CD14-positive monocyte (primary cell): ENCODE measurements at places on chromosomes 3 and 15.

DNA sequence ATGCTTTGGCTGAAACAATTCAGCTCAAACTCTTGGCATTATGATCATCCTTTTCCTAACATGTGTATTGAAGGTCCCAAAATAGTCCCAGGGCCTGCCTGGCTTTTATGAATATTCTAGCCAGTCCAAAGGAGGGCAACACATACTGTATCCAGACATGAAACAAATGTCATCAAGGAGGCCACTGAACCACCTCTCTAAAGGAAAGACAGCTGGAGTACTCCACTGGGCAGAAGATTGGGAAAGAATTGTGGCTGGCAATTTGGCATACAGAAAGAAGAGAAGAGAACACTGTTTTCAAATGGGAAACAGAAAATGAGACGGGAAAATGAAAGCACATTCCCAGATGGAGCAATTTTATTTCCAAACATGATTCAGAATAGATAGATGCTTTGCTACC, 80.6 kb downstream of the NCEH1 start:
- DNase-seq, result no peak

GRCh38 chr3:157059661-157060060, 100.3 kb downstream of the CCNL1 start:
- DNase-seq, result no peak

- no peak for DNase-seq
Observed at GRCh38 chr15:98596131-98596530, 52.2 kb upstream of the IGF1R start.

GRCh38 chr3:177446165-177446601, 248.9 kb upstream of the TBL1XR1 start:
- peak; percentile 73 for DNase-seq

DNA sequence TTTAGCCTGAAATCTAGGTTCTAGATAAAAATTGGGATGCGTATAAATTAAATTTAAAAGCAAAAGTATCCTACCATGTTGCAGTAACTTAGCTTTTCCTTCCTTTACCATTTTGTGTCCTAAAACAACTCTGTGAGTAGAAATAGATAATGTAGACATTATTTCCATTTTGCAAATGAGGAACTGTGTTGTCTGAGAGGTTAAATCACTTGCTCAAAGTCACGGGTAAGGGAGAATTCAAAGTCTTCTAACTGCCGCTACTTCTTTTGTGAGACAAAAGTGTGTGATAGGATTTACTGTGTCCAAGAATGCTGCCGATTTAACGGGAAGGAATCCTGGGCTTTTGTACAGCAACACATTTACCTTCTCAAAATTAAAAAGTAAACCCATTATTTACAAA, 40.7 kb downstream of the MYO1E start:
- DNase-seq, result no peak

- DNase-seq, result no peak
Observed at GRCh38 chr3:6168256-6168655, 692.7 kb upstream of the GRM7 start.

- no peak for DNase-seq
Observed at GRCh38 chr15:26382444-26383072, 390.3 kb downstream of the GABRB3 start.

GRCh38 chr3:192481638-192482037, 245.7 kb downstream of the FGF12 start:
- DNase-seq, result no peak

GRCh38 chr3:190076136-190076535, 44.6 kb downstream of the P3H2 start:
- no peak for DNase-seq

GRCh38 chr3:151992326-151993041, 119.0 kb downstream of the SUCNR1 start:
- no peak for DNase-seq

GRCh38 chr15:101033801-101034200, 114.6 kb downstream of the LRRK1 start:
- no peak for DNase-seq

DNA sequence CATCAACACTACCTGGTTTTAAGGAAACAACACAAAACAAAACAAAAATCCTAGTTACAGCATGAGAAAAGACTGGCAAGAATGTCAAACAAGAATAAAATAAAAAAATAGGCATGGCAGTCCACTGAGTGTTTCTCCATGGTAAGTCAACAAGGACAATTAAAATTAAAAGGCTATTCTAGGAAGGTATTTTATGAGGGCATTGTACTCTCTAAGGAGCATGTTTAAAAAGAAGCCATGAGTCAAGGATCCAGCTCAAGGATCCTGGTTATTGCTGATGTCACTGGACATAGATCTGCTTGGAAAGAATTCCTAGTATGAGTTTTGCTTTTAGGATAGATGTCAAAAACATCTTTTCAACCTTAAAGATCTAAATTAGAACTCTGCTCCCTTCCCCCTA, 106.7 kb downstream of the MYO5A start:
- no peak for DNase-seq

- DNase-seq, result no peak
Observed at GRCh38 chr3:37287776-37288175, 113.4 kb upstream of the LRRFIP2 start.

- DNase-seq, result no peak
Observed at GRCh38 chr3:192515664-192516045, 211.7 kb downstream of the FGF12 start.

GRCh38 chr3:29466442-29466841, 185.6 kb downstream of the RBMS3 start:
- DNase-seq, result no peak

GRCh38 chr15:65072027-65072426, 4.2 kb upstream of the RASL12 start:
- no peak for DNase-seq

- no peak for DNase-seq
Observed at GRCh38 chr3:107705046-107705445, 182.3 kb downstream of the BBX start.

DNA sequence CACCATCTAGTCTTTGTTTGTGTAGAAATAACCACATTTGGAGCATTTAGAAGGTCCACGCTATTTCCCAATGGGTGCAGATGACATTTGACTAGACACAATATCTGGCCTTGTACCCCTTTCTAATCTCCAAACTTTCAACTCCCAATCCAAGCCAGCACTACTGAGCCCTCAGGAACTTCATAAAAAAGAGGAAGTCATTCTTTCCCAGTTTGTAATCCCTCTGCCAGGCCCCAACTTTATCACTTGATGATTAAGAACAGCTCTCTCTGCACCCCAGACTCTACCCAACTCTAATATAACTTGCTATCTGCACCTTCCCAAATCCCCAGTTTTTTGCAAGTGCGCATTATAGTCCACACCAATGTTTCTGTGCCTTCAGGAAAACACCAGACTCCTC, 170.2 kb downstream of the KCNMB2 start:
- no peak for DNase-seq

- DNase-seq, result no peak
Observed at GRCh38 chr15:85681386-85681785, 113.3 kb downstream of the KLHL25 start.

- peak; percentile 92 for DNase-seq
Observed at GRCh38 chr15:101320501-101321052, 25.5 kb upstream of the SNRPA1 start.
